ENCODE measurements at places on chromosomes 3 and 15.

GRCh38 chr3:72270072-72270681 lies 485.2 kb upstream of the PROK2 start:
- DNase-seq = no peak

- DNase-seq = no peak
Observed at GRCh38 chr15:29570948-29571791, 251.1 kb downstream of the TJP1 start.

DNA sequence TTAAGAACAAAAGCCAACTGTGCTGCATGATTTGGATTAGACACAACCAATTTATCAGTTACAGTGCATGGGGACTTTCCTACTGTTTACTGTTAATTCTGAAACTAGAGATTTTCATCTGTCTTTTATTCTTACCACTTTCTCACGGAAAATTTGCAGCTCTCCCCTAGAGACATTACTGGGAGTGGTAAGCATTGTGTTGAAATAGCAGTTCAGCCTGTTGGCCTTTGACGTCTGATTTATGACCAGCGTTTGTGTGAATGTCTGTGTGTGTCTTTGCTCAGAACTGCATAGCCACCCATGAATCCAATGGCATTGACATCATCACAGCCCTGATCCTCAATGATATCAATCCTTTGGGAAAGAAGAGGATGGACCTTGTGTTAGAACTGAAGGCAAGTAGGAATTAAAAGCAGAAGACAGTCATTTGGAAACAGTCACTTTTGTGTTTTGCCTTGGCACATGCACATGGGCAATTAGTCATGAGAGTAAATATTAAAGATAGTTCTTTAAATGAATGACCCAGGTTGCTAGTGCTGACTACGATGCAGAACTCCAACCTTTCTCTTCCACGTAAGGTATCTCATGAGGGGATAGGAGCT lies 202.2 kb upstream of the BHLHE40 start:
- DNase-seq = no peak

- DNase-seq = no peak
Observed at GRCh38 chr3:25424614-25425013, 3.4 kb upstream of the RARB start.

GRCh38 chr15:93152951-93153350 lies 63.9 kb upstream of the RGMA start:
- DNase-seq = no peak

DNA sequence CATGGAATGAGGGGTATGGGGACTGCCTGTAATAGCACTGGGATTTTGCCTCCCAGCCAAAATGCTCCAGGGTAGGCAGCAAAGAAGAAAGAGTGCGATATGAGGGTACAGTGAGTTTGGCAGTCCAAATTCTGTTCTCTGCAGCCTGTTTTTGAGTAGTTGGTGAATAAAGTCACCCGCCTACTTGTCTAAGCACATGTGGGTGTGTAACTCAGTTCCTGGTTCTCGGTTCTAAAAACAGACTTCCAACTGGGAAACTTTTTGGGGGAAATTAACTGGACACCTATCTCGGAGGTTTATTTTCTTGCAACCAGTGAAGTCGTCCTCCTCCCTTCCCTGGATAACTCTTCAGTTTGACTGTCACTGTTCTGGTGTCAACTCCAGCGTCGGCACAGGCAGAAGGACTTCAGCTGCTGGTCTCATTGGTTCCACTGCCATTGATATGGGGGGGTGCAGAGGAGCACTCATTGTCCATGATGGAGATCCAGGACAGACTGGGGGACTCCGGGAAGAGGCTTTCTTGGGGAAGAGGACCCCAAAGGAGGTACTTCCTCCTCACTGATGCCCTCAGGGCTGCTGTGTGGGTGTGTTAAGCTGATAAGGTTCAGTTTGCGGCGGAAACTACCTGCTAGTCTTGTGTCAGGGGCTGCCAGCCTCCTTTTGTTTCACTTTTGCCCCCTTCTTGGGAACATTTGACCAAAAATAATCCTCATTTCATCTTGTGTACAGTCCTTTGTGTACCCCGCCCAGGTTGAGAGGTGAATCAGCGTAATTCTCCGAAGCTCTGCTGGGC lies 13.2 kb downstream of the GHRL start:
- DNase-seq = no peak

DNA sequence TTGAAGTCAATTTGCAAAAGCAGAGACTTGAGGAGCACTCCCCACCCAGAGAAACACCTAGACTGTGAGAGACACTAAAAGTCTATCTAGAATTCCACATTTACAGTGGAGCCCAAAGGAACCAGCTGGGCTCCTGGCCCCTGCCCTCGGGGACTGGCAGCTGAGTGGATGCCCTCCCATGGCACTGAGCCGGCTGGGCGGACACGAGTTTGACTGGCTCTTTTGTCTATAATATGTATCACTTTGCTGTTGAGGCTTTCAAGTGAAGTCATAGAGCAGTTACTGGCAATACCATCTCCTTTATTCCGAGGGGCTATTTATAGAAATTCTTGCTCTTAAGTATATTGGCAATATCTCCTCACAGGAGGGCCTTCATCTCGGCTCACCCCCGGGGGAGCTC lies 65.8 kb upstream of the TNFAIP8L3 start:
- DNase-seq = no peak

DNA sequence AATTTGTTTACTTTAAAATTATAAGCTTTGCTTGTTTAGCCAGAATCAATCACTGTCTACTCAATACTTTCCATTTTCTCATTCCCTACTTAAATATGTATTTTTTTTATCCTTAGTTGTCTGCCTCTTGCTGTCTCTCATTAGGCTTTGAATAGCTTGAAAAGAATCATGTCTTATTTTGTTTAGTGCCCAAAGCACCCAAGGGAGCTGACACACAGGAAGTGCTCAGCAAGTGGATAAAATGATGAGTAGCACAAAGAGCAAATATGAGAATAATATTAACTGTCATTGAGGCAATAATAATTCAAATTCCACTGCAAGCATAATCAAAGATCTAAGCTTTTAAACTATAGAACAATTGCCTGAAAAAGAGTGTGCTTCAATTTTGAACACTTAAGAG lies 19.0 kb upstream of the IL1RAP start:
- no peak for DNase-seq

GRCh38 chr3:46847744-46848143 lies 15.5 kb downstream of the MYL3 start:
- DNase-seq = no peak

- DNase-seq = no peak
Observed at GRCh38 chr15:50117431-50118027, 1.5 kb downstream of the ATP8B4 start.

DNA sequence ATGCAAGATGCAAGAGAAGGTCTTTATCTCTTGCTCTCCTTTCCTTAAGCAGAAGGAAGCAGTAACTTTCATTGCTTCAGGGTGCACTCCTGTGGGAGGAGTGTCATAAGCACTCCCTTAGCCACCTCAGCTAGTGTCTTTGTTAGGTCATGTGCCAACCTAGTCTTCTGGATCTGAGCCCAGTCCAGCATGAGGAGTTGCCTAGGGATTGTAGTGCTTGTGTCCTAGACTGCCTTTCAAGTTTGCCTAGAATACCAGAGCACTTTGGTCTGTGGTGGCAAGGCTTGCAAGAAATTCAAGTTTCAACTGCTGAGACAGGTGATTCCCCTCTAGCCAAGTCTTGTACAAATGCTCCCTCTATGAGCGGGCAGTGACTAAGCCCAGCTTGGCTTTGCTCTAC lies 633.6 kb downstream of the ZNF385D start:
- DNase-seq = no peak

- no peak for DNase-seq
Observed at GRCh38 chr3:184688882-184689271, 23.0 kb downstream of the MAGEF1 start.

GRCh38 chr15:45221967-45222366 lies 30.1 kb upstream of the SLC28A2 start:
- no peak for DNase-seq

DNA sequence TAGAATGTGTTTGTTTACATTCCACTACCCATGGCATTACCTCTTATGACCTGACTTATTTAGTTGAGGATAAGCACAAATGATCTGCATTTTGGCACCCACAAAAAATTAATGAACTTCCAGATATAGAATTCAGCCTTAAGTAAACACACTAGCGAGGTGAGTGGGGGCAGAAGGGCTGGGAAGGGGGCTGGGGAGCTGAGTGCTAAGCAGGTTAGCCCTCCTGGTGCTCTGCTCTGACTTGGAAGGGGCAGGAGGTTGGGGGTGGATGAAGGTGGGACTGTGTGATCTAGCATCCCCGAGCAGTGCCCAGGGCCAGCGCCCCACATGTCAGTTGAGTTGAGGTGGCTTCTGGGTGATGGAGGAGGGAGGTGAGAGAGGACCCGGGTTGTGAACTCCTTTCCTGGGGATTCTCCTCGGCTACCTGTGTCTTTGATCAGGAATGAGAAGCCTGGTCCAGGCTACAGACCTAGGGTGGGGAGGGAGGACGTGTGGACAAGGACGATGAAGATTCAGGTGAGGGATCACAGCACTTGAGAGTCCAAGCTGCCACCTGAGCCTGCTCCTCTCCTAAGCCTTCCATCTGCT lies 178.6 kb upstream of the SMAD3 start:
- no peak for DNase-seq

GRCh38 chr3:4597208-4597985 lies 104.2 kb downstream of the ITPR1 start:
- DNase-seq = no peak

- no peak for DNase-seq
Observed at GRCh38 chr15:47460795-47461573, 256.3 kb upstream of the SEMA6D start.

DNA sequence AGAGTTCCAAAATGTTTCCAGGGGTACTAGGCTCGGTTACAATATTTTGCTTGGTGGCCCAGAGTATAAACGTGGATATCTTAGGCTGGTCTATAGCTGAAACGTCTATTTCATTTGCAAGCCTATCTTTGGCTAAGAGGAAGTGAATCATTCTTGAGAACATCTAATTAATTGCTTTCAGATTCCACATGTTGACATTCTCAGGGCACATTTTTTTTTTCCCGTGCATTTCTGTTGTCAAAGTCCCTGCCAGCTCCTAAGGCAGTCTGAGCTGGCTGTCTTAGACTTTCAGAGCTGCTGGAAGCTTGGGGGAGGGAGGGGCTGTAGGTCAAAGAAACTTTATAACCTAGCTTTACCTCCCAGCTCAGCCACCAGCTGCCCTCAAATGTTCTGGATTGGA lies 23.2 kb upstream of the LAMP3 start:
- DNase-seq = no peak

DNA sequence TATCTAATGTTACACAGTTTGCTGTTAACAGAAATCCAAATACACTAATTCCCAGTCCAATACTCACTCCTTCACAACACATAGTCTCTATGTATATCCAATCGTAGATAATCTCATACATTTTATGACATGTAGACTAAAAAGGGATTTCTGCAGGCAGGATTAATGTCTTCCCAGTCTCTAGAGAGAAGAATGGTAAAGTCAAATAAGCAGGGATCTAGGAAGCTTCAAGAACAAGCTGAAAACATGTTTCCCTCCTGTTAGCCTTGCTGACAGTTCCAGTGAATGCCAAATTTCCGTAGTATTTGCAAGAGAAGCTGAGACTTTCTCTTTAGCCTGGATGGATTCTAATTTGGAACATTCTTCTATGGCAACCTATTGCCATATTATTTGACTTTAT lies 500.1 kb downstream of the IGSF11 start:
- no peak for DNase-seq

GRCh38 chr3:23129817-23130216 lies 73.3 kb upstream of the UBE2E2 start:
- no peak for DNase-seq

GRCh38 chr3:7340795-7341194 lies 479.9 kb downstream of the GRM7 start:
- no peak for DNase-seq

GRCh38 chr3:43081796-43082195 lies 24.1 kb downstream of the POMGNT2 start:
- no peak for DNase-seq

- DNase-seq = no peak
Observed at GRCh38 chr3:173398111-173398479, 551 bp downstream of the NLGN1 start.

GRCh38 chr3:155334215-155334913 lies 40.9 kb upstream of the STRIT1 start:
- no peak for DNase-seq

- no peak for DNase-seq
Observed at GRCh38 chr15:28243399-28243798, 78.6 kb downstream of the HERC2 start.

- DNase-seq = no peak
Observed at GRCh38 chr15:86634146-86634545, 554.5 kb downstream of the AGBL1 start.

- DNase-seq = no peak
Observed at GRCh38 chr15:68829068-68829467, 8.4 kb upstream of the ANP32A start.

DNA sequence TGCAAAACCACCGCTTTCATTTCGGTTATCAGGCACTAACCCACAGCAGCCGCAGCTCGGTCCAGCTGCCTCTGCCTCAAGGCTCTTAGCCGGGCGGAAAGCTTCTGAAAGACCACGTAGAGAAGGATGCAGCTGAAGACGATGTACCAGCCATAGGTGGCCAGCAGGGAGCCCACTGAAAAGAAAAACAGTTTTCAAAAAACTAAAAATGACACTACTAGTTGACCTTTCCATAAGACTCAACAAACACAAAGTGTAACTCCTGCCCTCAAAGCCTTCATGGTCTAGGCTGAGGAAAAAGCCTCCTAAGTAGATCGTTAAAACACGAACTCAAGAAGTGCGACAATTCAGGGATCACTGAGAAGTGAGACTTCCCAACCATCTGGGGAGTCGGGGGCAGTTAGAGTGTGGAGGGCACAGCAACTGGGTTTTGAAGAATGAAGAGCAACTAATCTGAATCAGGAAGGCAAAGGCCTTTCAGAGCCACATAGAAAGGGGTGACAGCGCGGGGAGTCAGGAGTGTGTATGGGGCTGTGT lies 716 bp downstream of the SELENOS start:
- DNase-seq = no peak

- DNase-seq = no peak
Observed at GRCh38 chr3:16842272-16843270, 42.2 kb upstream of the PLCL2 start.

DNA sequence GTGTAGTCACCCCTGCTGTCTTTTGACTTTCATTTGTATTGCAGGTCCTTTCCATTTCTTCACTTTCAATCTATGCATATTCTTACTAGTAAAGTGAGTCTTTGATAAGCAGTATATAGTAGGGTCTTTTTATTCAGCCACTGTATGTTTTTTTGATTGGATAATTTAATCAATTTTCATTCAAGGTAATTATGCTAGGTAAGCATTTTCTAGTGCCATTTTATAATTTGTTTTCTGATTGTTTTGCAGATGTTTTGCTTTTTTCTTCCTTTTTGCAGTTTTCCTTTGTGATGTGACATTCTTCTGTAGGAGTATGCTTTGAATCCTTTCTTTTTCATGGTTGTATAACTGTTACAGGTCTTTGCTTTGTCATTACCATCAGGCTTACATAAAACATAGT lies 504.3 kb upstream of the GBE1 start:
- no peak for DNase-seq

DNA sequence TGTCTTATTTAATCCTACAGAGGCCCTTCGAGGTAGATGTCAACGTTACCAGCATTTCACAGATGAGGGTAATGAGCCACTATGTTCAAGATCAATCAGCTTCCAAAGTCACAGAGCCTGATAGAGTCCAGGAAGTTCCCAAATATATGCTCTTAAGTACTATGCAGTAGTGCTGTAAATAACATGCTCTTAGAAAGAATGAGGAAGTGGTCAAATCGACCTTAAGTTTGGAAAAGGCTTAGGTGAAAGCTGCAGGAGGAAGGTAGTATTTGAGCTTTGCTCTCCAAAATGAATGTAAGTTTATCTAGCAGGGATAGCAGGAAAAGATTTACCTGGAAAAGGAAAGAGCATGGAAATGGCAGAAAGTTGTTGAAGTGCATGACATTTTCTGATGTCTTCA lies 234.0 kb downstream of the RBMS3 start:
- no peak for DNase-seq

- DNase-seq = no peak
Observed at GRCh38 chr3:100760377-100760776, 51.1 kb downstream of the TFG start.
